Epithelial cell of esophagus (primary cell): ENCODE measurements at places on chromosomes 5 and 9.
A peak's percentile ranks its signal among the peaks of the same experiment; 100 is the strongest.

GRCh38 chr5:110239786-110240185, 486.7 kb downstream of the TMEM232 start:
- DNase-seq = no peak

DNA sequence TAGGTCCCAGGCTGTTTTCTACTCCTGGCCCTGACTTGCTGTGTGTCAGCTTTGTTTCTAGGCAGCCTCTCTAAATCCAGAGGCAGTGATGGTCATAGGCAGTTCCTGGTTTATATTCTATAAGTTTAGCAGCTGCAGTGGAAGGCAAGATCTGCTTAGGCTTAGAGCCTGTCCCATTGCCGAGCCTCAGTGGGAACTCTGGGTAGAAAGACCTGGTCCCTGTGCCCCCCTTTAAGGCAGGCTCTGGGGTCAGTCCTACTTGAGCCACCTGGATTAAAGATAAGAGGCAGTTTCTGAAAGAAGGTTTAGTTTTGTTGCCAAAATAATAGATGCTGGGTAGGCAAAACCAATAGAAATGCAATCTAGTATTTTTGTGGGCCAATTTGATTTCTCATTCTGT, 13.6 kb downstream of the MCCC2 start:
- peak; percentile 4 for DNase-seq

DNA sequence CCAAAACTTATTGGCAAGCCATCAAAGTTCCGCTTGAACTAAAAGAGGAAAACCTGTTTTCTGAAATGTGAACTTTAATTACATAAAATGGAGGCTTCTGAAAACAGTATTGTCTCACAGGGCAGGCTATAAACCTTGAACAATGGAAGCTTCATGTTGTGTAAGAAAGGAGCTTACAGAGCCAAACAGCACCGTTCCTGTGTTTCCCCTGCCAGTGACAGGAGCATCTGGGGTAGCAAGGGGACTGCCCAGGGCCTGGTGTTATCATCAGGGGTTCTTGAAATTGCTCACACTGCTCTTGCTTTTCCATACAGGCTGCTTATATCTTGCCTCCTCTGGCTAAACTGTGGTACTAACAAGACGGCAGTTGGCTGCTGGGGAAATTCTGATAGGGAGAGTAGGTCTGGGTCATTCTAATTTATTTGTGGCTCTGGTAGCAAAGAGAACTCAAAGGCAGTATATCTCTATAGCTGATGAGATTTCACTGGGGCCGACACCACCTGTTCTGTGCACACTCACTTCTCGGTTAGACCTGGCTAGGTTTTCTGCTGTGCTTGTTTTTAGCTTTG, 40.4 kb downstream of the BASP1 start:
- DNase-seq = no peak

GRCh38 chr5:28561522-28561921, 1523.1 kb upstream of the CDH9 start:
- no peak for DNase-seq

DNA sequence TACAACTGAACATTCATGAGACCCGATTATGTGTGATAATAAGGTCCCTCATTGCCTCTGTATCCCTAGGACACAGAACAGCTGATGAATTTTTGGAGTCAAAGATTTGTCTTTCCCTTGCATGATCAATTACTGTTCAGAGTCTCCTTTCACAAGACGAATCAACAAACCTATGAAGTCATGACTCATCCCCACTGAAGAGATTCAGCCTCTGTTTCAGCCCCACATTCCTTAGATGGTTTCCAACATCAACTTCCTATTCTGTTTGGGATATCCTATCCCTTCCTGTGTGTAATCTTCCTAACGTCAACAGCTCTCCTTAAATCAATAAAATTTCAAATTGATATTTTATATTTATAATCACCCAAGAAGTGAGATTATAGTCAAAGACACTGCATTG, 199.0 kb downstream of the DNAH5 start:
- peak; percentile 74 for DNase-seq

GRCh38 chr5:173396311-173396993, 68.2 kb upstream of the STC2 start:
- peak; percentile 6 for DNase-seq
